ENCODE measurements at places on chromosomes 2 and 18.

GRCh38 chr2:41610501-41611190, 437.2 kb upstream of the PKDCC start:
- DNase-seq, result no peak

DNA sequence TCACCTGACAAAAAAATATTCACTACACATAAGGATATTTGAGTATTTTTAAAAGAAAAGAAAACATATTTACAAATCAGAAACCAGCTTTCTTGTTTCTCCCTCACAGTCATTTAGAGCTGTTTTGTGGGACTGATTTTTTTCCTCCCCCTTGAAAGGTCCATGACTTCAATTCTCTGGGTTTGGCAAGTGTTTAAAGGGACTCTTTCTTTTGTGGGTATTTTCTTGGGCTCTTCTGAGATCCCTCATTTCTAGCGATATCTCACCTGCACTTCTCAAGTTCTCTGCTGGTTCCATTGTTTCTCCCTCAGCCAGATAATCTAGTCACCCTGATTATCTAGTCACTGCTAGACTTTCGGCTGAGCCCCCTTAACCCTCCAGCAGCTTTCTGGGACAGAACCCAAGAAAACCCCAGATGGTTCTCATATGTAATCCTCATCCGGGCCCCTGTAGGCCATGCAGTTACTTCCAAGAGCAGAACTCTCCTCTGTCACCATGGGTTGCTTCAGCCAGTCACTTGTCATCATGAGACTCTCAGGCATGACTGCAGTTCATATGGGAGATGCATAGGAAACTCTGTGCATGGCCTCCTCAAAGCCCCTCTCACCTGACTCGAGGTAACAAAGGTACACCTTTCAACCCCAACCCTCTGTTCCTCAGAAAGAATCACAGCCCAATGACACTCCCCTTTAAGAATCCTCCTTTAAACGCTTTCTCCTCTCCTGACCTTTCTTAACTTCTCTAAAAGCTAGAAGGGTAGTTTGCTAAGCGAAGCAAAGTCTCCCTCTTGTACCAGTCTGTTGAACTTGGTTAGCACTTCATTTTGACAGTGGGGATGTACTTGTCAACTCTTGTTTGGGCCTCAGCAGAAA, 36.7 kb upstream of the ITGA4 start:
- no peak for DNase-seq

GRCh38 chr2:128753321-128753720, 434.7 kb upstream of the HS6ST1 start:
- DNase-seq, result no peak

DNA sequence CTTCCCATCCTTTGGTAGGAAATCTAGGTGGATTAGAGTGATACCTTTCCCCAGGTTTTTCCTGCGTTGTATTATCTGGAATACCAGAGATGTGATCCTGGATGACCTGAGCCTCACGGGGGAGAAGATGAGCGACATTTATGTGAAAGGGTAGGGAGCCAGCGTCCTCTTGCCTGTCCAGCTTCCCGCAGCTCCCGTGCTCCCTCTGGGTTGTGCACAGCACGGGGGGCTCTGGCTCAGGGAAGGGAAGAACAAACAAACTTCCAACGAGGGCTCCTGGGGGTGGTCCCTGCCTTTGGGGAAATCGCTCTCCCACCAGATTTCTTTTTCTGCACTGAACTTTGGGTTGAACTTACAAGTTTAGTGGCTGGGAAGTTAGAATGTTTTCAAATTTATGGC, 215.7 kb downstream of the DYSF start:
- DNase-seq, result no peak

DNA sequence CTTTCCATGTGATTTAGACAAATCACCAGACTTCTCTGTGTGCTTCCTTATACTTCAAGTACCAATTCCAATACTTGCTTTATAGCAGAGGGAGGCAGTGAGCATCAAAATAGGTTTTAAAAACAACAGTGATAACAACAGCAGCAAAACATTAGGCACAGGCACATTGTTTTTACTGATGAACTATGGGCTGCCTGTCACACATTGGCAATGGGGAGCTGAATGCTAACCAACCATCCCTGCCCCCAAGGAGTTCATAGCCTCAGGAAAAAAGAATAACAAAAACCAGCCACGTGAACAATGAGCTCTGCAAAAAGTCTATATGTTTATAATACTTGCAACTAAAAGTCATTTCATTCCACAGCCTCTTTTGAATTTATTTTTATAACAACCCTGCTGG, 287.9 kb upstream of the TRIB2 start:
- no peak for DNase-seq

GRCh38 chr2:60899892-60900249, 18.5 kb downstream of the REL start:
- DNase-seq, result no peak

DNA sequence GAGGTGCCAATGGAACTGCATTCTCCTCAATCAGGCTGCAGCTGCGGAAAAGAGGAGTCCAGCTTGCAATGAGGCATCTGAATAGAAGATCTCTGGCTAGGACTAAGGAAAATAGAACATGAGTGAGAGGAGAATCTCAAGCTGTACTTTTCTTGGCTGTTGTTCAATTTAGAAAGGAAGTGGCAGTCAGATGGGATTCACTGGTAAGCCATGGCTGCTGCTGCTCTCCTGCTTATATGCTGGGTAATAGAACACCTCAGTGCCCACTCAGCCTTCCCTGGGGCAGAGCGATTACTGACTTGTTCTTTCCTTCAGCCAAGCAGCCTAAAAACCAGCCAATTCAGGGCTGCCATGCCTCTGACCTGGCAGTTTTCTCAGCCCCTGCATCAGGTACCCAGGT, 17.6 kb upstream of the CHST9 start:
- DNase-seq, result no peak

DNA sequence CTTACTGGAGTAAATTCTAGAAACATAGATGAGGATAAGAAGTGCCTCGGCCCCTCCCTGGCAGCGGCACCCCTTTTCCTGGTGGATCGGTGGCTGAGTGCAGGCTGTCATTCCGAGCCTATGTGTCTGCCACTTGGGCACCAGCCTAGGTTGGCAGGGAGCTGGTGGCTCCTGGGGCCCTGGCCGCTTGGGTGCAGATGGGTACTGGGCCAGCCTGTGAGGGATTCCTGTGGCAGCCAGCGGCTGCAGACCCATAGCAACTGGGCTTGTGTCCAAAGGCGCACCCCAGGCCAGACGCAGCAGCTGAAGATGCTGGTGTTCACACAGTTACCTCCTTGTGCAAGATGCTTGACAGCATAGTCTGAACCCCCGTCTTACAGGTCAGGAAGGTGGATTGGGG, 2.8 kb downstream of the SNORC start:
- DNase-seq, result no peak

DNA sequence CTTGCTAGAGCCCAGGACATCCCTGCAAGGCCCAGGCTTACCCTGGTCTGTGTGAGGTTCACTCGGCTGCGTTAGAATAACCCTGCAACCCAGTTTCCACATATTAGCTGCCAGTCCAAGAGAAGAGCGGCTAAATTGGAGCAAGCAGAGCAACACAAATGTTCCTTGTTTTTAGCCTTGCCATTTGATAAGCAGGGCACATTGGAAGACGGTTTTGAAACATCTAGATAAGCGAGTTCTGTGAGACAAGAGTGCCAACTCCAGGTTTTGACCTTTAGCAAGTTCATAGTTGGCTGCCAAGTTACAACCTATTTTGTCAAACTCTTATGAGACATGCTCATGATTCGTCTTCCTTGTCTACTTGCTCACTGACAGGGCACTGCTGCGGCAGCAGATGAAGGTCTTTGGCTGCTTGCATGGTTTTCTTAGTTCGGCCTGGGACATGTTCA, 23.5 kb downstream of the DPP4 start:
- no peak for DNase-seq

- DNase-seq, result no peak
These were observed 84.4 kb downstream of the EIPR1 start for GRCh38 chr2:3293221-3293620.

DNA sequence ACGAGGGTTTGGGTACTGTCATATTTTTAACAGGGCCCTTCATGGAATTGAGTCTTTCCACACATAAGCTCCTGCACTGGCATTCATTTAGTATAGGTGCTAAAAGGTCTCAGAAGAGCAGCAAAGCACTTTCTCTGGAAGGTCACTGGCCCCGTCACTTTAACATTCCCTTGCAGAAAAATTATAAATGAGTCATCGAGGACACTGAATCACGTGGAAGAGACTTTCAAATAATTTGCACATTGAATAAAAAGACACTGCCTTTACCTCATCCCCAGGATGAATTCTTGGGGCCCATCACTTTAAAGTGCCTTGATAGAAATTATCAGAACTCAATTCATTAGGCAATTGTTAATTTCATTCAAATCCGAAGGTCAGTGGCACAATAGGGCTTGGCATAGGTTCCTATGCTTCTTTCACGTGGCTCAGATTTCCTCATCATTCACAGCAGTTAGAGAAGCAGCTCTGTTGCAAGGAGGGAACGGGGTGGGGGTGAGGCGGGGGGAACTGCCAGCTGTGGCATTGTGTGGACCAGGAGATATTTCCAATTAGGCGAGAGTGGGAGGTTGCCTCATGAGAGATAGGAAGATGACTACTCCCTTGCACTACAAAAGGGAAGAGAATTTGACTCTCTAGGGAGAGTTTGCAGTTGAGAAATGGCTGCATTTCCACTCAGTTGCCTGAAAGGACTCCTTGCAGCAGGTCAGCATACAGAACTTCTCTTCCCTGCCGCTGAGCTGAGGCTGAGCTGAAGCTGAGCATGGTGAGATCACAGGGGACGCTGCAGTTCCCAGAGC, 86.3 kb upstream of the NPAS2 start:
- DNase-seq, result no peak

DNA sequence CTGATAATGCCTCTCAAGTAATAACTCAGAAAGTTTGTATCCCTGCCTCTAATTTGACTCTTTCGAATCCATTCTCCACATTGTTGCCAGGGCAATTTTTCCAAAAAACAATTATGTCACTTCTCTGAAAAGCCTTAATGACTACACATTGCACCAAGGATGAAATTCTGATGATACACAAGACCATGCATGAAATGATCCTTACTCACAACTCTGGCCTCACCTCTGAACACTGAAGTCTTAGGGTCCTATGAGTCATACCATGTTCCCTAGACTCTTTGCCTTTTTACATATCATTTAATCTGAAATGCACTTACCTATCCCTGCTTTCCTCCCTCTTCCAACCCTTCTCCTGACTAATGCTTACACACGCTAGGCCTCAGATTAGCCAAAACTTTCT, 51.0 kb downstream of the WDPCP start:
- DNase-seq, result no peak

GRCh38 chr2:3449086-3449485, 69.6 kb downstream of the TRAPPC12 start:
- no peak for DNase-seq

DNA sequence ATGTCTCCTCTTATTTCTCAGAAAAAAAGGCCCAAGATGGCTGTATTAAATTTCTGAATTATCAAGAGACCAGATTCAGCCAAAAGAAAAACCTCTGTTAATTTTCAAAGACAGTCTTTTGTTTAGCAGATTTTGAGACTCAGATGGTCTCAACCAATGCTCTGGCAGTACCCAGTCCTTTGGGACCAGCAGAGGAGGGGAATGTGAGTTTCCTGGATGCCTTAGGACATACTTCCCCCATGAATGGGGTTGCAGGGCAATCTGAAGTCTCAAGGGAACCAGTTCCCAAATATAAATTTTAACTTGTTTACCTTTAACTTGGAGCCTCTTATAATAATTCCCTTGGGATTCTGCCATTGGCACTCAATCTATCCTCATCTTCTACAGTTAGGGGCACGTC, 107.8 kb upstream of the ZNF521 start:
- no peak for DNase-seq

Data from stimulated activated CD4-positive, alpha-beta T cell treated with anti-CD3 and anti-CD28 coated beads, Interleukin-1b, Interleukin-23, amount 100 ng/mL, for 4 hours (primary cell).